ENCODE measurements at places on chromosomes 1 and 21. TPM values are rescaled to one million over a fixed set of nuclear protein-coding genes. Genes with fewer than 3 reads are reported as not detected.

KPRP gene
- total RNA-seq, result 1.7 TPM

SERPINC1 gene
- total RNA-seq, result not detected

CASP9 gene
- total RNA-seq, result 6.7 TPM

HSF2BP gene
- total RNA-seq, result 11.8 TPM

UBL4B gene
- total RNA-seq, result not detected

INAVA gene
- total RNA-seq, result 3.6 TPM

KAZN gene
- 9.4 TPM for total RNA-seq

SLC30A10 gene
- 3.6 TPM for total RNA-seq

OR2T35 gene
- 7.2 TPM for total RNA-seq

MPL gene
- total RNA-seq, result not detected

Data from umbilical cord (tissue), 2 donors.